IPS DF 19.7 (cell line): ENCODE measurements at places on chromosomes 13 and 19.

DNA sequence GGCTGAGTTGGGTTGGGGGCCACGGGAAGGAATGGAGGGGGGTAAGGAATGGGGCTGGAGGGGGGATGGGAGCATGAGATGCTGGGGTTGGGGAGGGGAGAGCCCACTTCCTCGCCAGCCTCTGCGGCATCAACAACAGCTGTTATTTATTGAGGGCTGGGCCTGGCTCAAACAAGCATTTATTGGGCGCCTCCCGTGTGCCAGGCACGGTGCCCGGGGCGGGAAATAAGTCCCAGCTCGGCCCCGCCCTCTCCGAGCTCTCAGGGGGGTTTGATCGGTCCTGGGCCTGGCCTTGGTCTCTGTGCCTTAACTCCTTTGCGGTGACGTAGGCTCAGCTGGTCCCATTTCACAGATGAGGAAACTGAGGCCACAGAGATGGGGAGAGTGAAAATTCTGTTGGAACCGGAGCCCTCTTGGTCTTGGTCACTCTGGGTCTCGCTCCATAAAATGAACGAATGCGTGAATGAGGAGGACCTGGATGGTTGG, 919 bp upstream of the ADAMTS10 start:
- DNase-seq: no peak

DNA sequence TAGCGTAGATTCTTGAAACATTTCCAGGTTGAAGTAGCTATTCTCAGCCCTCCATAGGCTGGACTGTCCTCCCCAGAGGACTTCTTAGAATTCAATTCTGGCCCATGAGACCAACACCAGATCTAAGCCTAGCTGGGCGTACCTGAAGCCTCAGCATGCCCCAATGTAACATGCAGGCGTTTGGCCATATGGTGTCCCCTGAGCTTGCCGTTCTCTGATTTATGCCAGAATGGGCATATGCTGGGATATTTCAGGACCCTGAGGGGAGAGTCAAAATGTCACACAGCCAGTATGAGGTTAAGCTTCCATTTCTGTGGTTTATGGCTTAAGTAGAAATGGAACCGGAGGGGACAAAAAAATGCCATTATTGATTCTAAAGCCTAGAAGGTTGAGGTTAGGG, 317.7 kb upstream of the OBI1 start:
- no peak for DNase-seq

DNA sequence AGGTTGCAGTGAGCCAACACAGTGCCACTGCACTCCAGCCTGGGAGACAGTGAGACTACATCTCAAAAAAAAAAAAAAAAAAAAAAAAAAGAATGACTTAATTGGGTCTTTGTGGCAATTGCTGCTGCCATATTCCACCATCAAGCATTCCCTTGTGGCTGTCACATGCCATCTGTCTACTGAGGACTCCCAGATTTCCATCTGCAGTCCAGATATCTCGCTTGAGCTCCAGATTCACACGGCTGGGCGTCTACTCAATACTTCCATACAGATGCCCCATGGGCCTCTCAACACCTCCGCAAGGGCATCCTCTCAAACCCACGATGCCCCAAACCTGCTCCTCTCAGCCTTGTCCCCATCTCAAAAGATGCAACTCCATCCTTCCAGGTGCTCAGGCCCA, 12.9 kb downstream of the TMEM143 start:
- no peak for DNase-seq

DNA sequence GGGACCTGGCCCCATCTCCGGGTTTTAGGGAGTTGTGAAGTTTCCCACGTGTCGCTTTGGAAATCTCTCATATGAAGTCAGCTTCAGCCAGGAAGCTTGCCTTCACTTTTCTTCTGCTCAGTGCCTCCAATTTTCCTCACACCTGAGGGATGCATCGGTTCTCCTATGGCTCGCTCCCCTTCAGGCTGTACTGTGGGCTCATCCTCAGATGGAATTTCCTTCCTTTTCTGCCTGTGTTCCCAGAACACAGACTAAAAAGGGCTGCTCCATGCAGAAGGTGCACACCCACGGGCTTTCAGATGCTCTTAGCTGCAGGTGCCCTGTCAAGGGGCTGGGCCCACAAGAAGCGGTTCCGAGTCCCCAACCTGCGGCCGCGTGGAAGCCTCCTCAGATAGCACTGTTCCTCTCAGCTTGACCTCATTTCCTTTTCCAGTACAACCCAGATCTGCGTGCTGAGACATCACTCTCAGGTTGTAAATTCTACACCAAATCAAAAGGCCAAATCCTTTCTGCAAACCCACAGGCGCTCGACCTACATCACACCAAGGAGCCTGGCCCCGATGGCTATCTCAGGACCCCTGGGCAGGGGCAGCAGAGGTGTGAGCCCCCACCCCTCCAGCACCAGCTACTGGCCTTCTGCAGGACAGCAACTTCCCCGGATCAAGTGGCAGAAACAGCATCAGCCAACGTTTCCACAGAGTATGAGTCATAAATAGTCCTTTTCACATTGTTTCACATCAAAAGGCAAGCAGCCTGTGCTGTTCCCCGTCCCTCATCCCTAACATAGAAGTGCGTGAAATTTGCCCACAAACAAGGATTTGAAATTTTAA, 275.9 kb downstream of the ZNF536 start:
- no peak for DNase-seq

- DNase-seq: peak; percentile 38
Measured at GRCh38 chr13:29472332-29472961, 123.0 kb downstream of the SLC7A1 start.
